ENCODE measurements at places on chromosomes 16 and 17.

DNA sequence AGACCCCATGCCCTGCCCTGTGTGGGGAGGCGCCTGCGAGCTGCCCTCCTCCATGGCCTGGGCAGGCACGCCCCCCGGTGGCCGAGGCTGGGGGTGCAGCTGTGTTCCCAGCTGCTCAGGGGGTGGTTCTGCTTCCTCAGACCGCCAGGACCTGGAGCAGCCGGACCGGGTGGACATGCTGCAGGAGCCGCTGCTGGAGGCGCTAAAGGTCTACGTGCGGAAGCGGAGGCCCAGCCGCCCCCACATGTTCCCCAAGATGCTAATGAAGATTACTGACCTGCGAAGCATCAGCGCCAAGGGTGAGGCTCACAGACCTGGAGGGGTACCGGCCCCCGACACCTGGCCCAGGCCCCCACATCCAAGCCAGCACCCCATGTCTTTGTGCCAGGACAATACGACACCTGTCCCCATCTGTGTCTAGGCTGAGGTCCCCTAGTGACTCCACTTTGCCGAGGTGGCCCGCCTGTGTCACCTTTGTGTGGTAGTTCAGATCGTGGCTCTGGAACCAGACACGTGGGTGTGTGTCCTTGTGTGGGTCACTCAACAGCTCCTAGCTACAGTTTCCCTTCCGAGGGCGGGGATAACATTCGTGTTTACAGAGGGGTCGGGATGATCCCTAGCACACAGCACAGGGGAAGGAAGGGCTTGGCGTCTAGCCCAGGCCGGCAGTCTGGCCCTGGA is 9.3 kb downstream of the GJD3 start:
- peak; percentile 84 for DNase-seq
- peak overlapping the region; percentile 83 for H3K27ac ChIP-seq
- H3K36me3 ChIP-seq: no peaks in the 10 kb centered on the region
- no peaks in the 10 kb centered on the region for H3K27me3 ChIP-seq

DNA sequence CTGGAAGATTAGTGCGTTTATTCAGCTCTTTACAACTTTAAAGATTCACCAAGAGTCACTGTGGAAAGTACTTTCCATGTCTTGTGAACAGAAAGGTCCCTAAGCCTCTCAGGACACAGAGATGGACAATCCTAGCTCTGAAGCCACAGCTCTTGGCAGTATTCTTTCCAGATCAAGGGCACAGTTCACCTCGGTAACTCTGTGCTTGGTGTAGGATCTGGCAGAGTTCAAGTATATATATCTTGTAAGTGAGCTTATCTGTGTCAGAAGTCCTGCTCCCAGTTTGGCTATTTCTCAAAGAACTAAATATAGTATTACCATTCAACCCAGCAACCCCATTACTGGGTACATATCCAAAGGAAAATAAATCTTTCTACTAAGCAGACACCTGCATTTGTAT is 183.7 kb downstream of the CBLN1 start:
- H3K27me3 ChIP-seq: no peaks in the 10 kb centered on the region
- no peak overlapping the region for H3K27ac ChIP-seq
- H3K4me3 ChIP-seq: no peak overlapping the region
- H3K36me3 ChIP-seq: no peaks in the 10 kb centered on the region

- H3K27me3 ChIP-seq: no peaks in the 10 kb centered on the region
- H3K36me3 ChIP-seq: no peaks in the 10 kb centered on the region
- DNase-seq: no peak
- H3K4me3 ChIP-seq: no peak overlapping the region
- no peak overlapping the region for H3K27ac ChIP-seq
Observed at GRCh38 chr16:8644211-8645140, 23.0 kb downstream of the METTL22 start.

- H3K27me3 ChIP-seq: no peaks in the 10 kb centered on the region
- H3K36me3 ChIP-seq: no peaks in the 10 kb centered on the region
- peaks cover 13% of the 10 kb centered on the region for H3K4me1 ChIP-seq
- no peak within 1 kb of the TSS for H3K27ac ChIP-seq
- peak within 1 kb of the TSS; percentile 74 for H3K4me3 ChIP-seq
Observed at GRCh38 chr17:74972107-74972972, at the start of gene HID1. TSS of gene HID1 (minus strand) at chr17:74972759. CDS start at chr17:74972656, 103 bp downstream.

Measured in testis (tissue), 5 donors.